AG04450 (cell line): ENCODE measurements at places on chromosomes 11 and 22.

DNA sequence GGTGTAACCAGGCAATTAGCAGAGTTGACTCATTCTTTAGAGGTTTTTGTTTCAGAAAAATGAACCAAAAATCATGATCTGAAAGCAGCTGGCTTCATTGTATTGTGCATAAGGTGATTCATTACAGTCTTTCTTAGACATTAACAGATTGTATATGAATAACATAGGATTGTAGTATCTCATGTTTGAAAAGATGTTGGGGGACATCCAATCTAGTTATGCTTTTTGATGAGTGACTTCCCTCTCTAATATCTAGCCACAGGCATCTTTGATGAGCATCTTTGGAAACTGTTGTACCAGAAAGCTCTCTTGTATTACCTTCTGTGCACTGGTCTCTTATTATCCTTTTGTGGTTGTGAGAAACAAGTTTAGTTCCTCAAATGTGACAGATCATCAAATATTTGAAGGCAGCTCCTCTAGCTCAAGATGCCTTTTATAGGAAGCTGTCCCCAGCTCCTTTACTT, 8.3 kb downstream of the GRK3 start:
- no peak for DNase-seq

- DNase-seq: no peak
These were observed 441.2 kb upstream of the ANO3 start for GRCh38 chr11:25890626-25891260.

DNA sequence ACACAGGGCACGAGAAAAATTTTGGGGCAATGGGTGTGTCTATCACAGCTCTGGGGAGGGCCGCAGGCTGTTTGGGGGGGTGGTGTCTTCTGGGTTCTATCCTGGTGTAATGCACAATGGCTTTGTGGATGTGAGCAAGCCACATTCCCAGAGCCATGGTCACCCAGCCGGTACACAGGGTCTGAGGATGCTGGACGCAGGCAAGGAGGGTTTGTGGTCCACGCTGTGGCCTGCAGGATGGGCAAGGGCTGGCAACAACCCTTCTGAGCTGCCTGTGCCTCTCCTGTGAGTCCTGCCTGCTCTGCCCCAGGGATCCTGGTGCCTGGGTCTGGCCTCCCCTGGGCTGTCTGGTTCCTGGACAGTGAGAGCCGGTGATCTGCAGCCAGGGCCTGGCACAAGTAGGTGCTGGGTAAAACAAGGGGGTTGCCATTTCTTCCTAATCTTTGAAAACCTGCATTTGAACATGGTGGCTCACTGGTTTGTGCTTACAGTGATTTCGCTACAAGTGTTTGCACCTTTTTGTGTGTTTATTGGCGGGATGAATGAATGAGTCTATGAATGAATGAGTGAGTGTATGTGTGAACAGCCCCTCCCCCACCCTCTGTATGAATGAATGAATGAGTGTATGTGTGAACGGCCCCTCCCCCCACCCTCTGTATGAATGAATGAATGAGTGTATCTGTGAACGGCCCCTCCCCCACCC, 4.4 kb upstream of the MRPL23 start:
- no peak for DNase-seq

GRCh38 chr11:95542868-95543551, 246.6 kb downstream of the FAM76B start:
- DNase-seq: no peak

DNA sequence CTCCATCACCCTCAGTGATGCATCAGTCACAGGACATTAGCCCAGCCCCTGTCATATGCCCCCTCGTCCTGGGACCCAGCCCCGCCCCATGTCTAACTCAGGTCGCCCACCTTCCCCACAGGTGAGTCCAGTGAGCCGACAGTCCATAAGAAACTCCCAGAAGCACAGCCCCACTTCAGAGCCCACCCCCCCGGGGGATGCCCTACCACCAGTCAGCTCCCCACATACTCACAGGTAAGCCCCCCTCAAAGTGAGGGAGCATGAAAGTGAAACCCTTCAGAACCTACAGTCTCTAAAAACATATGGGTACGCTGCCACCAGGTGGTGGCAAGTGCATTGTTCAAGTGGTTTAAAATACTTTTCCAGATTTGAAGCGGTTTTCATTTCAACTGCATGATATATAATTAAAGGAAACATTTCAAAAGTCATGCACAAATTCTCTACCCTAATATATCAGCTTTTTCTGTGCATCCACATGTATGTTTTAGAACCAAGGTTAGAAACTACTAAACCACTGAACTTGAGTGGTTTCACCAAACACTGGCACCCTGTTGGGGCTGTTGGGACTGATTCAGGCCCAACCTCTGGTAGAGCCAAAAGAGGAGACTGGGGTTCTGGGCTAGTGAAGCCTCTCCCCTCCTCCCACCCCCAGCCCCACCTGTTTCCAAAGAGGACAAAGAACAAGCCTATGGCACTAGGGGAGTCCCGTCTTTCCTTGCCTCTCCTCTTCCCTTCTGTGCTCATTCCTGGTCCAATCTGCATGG, 17.3 kb downstream of the EPS8L2 start:
- no peak for DNase-seq

- no peak for DNase-seq
These were observed 9.1 kb upstream of the TUB start for GRCh38 chr11:8071616-8072581.

- DNase-seq: no peak
These were observed 10.2 kb upstream of the IL17RA start for GRCh38 chr22:17074648-17075002.

DNA sequence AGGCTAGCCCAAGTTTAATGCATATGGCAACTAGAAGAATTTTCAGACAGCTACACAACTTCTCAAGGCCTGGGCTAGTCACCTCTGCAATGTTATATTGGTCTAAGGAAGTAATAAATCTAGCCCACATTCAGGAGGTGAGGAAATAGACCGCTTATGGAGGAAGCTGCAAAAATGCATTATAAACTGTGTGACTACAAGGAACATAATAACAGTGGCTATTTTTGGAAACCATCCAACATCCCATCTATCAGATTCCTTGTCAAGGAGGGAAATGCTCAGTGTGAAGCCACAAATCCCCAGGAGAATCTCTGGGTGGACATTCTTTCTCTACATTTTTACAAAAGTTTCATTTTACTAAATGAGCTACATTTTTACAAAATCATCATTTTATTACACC, 76.1 kb downstream of the BBOX1 start:
- DNase-seq: no peak

GRCh38 chr11:130645164-130645842, 196.9 kb downstream of the ADAMTS15 start:
- DNase-seq: no peak

DNA sequence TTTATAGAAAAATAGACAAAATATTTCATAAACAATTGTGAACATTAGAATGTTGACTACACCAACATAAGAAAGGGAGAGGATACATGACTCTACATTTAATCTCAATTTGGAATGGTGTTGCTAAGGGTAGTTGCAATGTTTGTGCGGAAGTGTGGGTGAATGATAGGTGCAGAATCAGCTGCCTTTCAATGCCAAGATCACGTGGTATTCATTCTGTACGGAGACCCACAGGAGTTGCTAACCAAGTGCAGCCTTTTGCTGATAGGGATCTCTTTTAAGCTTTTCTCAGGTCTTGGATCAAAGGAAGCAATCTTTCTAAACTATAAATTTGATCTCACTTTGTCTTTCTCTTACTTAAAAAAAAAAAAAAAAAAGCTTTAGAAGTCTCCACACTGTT, 29.8 kb upstream of the CTSC start:
- DNase-seq: no peak

DNA sequence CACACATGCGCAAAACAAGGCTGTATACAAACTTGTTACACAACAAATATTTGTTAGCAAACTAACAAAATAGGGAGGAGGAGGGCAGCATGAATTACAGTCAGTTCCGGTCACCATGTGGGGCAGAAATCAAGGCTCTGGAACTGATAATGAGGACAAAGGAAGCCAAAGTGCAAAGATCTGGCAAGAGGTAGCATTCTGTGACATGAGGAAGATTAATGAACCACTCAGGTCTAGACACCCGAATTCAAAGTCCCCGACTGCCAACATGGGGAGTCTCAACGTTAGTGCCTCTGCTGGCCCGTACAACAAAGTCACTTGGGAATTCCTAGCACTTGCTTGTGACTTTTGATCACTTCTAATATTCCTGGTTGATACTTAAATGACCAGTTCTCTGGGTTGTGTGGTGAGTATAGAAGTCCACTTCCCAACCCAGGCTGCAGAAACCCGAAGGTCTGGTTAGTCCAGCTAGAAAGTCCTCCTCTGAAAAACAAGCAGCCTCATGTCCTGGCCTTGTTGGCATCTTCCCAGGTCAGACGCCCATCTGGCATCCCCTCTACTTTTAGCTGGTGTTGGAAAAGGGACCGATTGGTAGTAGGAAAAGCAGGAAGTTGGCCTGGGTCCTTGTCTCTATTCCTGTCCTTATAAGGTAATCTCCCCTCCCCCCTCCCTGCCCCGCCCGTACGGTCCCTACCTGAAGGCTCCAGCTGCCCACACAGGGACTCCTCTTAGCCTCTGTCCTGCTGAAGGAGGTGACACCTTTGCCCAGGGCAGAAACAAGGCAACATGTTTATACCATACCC, 1.6 kb downstream of the SUN2 start:
- peak; percentile 16 for DNase-seq

DNA sequence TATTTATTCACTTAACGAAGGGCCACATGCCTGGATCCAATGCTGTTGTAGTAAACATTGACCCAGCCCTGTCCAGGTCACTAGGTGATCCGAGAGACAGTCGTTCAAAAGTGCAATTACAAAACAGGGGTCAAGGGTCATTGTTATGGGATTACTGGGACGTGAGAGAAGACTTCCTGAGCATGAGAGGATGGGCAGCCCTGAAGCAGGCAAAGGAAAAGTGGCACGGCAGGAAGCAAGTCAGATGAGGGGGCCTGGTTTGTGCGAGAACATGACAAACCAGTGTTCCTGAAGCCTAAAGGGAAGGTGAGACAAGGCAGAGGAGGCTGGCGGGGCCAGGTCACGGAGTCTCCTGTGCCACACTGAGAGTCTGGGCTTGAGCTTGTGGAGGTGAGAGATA, 15.8 kb upstream of the MMP20 start:
- no peak for DNase-seq

DNA sequence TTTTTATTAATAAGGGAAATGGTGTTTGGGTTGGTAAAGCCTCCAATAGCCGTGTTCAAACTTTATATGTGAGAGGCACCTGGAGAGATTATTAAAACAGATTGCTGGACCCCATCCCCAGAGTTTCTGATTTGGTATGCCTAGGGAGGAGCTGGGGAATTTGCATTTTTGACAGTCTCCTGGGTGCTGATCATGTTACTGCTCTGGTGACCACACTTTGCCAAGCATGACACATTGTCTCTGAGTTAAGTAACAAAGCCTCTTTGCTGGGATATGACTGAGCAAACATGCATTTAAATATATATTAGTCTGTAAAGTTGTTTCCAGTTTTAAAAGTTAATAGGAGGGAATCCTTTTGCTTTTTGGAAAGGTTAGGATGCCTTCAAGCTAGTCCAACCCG, 140.4 kb downstream of the NAV2 start:
- DNase-seq: no peak

GRCh38 chr22:18057568-18058209, 20.1 kb upstream of the PEX26 start:
- peak; percentile 95 for DNase-seq

DNA sequence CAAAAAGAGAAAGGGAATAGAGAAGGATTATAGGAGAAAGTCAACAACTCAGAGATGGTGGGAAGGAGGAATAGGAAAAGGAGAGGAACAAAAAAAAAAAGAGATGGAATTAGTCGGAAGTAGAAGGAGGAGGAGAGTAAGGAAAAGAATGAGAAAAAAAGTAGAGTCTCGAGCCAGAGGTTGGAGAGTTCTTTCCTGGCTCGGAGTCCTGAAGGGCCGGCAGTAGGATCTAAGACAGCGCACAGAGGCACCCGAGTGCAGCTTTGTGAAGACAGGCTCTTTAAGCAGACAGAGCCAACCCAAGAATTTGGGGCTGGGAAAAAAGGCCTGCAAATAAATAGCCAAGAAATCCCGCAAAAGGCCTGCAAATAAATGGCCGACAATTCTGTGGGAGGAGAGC, 170.4 kb upstream of the CCDC90B start:
- DNase-seq: no peak

- DNase-seq: no peak
These were observed 148.8 kb downstream of the MPPED1 start for GRCh38 chr22:43560651-43561050.

DNA sequence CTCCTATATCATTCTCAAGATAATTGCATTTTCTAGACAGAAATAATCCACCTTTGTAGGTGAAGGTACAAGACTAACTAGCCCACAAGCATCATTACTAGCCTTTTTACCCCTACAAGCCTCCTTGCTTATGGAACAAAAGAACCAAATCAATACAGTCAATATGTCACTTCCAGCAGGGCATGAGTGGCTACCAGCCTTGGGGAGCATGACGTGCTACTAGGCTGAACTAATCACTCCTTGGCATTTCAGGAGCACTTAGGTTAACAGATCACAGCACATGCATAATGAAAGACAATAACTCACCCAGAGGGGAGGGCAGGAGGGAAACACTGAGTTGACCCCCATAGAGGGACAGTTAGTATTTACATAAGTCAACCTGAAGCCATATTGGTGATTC, 2.7 kb downstream of the DRD2 start:
- no peak for DNase-seq

DNA sequence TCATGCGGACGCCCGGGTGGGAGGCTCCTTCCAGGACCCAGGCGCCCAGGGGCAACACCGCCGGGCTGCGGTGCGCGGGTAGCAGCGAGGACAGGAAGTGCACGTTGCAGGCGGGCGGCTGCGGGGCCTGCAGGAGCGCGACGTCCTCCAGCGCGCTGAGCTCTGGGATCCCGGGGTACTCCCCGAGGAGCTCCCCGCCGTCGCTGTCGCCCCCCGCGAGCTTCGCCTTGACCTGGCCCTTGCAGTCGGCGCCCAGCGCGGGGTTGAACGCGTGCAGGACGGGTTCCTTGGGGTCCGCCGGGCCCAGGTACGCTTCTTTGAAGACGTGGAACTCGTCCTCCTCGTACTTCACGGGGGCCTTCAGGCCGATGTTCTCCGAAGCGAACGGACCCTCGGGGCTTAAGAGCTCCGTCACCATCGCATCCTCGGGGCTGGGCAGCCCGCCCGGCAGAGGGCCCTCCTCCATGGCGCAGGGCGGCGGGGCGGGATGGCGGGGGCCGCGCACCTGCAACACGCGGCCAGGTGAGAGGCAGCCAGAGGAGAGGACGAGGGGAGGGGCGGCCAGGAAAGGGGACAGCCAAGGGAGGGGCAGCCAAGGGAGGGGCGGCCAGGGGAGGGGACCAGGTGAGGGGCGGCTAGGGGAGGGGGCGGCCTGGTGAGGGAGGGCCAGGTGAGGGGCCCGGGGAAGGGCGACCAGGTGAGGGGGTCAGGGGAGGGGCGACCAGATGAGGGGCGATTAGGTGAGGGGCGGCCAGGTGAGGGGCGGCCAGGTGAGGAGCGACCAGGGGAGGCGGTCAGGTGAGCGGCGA, 921 bp downstream of the TESMIN start:
- DNase-seq: no peak

DNA sequence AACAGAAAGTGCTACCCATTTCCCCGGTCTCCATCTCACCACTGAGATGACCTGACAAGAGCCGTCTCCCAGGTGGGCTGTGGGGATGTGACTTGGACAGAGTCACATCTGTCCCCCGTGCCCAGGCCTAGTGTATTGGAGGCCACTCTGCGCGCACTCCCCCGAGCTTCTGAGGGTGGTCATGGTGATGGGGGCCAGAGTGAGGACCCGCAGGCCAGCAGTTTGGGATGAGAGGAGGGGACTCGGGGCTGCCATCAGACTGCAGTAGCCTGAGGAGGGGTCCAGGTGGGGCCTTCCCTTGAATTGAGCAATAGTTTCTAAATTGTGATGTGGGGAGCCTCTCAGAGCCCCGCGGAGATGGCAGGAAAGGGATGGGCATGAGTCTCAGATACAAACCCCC, 852.6 kb downstream of the TBC1D22A start:
- DNase-seq: no peak

- DNase-seq: no peak
These were observed 80.3 kb downstream of the TNRC6B start for GRCh38 chr22:40258017-40258416.
